Activated CD4-positive, alpha-beta T cell treated with anti-CD3 and anti-CD28 coated beads, Interleukin-2, amount 50 U/mL, for 48 hours (primary cell): ENCODE measurements at places on chromosomes 5 and 9.

DNA sequence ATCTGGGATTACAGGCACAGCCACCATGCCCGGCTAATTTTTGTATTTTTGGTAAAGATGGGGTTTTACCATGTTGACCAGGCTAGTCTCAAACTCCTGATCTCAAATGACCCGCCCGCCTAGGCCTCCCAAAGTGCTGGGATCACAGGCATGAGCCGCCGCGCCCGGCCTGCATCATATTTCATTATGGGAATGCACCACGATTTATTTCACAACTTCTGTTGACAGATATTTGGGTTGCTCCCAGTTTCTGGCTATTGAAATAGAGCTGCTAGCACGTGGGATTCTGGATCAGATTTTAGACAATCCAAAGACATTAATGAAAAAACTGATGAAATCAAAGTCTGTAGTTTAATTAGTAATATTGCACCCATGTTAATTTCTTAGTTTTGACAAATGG lies 48.4 kb upstream of the FUBP3 start:
- no peak for DNase-seq

GRCh38 chr9:13715430-13715829 lies 435.9 kb upstream of the MPDZ start:
- DNase-seq: no peak

DNA sequence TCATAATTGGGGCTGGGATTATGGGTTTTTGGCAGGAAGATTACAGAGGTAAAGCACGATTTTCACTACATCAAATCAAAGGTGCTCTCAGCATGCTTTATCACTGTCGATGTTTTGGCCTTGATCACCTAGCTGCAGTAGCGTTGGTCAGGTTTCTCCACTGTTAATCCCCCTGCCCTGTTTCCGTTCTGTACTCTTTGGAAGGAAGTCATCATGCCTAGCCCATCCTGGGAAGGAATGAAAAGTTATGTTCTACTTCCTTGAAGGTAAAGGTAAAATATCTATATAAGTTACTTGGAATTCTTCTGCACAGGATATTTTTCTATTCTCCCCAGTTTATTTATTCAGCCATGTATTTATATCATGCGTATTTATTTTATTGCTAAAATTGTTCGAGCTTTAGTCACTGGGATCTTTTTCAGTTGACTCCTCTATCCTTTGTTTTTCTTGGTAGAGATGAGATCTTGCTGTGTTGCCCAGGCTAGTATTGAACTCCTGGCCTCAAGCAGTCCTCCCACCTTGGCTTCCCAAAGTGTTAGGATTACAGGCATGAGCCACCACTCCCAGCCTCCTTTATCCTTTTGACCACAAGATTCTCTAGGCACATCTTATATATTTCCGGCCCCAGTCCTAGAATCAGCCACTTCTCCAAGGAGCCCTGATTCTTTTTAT lies 25.3 kb downstream of the FAF2 start:
- no peak for DNase-seq

- DNase-seq: no peak
Observed at GRCh38 chr5:63831381-63831780, 130.9 kb downstream of the HTR1A start.

- no peak for DNase-seq
Observed at GRCh38 chr9:124797343-124798103, 20.6 kb downstream of the OLFML2A start.

DNA sequence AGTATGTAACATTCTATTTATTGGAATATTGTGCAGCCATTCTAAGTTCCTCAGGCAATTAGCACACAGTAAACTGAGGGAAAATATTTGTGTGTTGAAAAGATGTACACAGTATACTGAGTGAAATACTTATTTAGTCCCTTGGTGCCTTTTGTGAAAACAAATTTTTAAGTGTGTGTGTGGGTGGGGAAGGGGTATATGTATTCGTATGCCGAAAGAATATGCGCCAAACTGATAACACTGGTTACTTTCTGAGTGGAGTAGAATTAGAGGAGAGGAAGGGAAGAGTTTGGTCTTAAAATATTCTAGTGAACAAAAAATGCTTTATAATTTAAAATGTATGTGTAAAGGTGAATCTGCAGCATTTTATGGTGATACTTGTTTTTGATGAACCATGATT lies 3.1 kb downstream of the DCP2 start:
- DNase-seq: no peak

GRCh38 chr5:113022661-113023060 lies 46.1 kb downstream of the DCP2 start:
- DNase-seq: no peak

DNA sequence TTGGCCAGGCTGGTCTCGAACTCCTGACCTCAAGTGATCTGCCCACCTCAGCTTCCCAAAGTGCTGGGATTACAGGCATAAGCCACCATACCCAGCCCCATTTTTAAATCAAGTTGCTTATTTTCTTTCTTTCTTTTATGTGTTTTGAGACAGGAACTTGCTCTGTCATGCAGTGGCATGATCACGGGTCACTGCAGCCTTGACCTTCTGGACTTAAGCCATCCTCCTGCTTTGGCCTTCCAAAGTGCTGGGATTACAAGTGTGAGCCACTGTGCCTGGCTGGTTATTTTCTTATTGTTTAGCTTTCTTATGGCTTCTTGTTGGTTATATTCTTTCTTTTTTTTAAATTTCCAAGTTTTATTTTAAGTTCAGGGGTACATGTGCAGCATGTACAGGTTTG lies 79.7 kb upstream of the C5orf63 start:
- no peak for DNase-seq
